NCI-H1417 (cell line): ENCODE measurements at places on chromosomes 1 and 21.

DNA sequence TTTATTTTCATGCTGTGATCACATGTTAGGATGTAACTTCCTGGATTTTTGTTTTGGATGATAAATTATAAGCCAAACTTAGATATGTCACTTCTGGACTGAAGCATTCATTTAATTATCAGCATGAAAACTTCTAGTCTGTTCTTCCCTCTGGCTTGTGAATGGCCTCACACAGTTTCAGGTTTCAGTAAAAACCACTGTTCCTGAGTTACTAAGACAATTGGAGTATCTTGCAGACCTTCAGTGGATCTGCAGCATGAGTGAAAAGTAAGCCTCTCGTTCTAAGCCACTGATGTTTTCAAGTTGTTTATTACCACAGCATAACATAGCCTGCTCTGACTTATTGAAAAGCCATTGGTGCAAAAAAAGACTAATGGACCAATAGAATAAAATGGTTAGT lies 55.3 kb upstream of the RGS21 start:
- DNase-seq, result no peak

DNA sequence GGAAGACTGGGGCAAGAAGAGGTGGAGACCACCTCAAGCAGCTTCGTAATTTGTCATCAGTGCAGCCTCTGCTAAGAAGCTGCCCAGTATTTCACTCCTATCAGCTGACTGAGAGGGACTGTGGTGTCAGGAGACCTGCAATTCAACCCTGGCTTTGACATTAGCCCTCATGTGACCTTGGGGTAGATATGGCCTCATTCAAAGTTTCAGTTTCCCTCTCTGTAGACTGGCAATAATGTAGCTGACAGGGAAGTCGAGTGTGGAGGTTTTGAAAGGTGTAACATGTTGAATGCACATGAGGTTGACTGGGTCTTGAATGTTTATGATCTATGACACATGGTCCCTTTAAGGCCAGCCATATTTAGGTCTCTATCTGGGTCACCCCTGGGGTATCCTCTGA lies 2.2 kb upstream of the SPRR4 start:
- DNase-seq, result no peak

- DNase-seq, result no peak
These were observed 31.4 kb upstream of the WASF2 start for GRCh38 chr1:27521336-27521831.

DNA sequence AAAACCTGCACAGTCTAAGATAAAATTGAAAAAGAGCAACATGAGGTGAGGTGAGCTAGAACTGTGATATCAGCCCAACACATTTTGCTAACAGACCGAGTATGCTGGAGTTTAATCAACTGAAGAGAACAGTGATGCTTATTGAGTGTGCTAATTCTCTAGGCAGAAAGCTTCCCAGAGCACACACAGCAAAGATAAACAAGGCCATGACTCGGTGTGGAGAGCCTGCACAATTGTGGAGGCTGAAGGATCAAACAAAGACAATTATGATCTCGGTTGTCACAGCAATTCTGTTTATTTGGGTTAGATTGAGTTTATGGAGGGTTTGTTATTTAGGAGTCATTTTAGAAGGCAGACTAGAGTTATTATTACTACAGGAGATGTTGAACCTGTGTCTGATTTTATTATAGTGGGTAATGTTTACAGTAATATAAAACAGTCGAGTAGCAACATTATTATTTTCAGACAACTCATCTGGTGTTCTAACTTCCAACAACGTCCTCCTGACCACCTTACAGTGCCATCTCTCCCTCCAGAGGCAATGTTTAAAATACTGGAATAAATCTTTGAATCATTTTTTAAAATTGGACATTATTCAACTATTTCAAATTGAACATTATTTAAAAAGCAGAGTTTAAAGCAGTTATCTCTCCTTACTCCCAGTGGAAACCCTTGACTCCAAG lies 40.2 kb downstream of the DPT start:
- no peak for DNase-seq

GRCh38 chr1:31712630-31713029 lies 8.8 kb upstream of the COL16A1 start:
- no peak for DNase-seq

DNA sequence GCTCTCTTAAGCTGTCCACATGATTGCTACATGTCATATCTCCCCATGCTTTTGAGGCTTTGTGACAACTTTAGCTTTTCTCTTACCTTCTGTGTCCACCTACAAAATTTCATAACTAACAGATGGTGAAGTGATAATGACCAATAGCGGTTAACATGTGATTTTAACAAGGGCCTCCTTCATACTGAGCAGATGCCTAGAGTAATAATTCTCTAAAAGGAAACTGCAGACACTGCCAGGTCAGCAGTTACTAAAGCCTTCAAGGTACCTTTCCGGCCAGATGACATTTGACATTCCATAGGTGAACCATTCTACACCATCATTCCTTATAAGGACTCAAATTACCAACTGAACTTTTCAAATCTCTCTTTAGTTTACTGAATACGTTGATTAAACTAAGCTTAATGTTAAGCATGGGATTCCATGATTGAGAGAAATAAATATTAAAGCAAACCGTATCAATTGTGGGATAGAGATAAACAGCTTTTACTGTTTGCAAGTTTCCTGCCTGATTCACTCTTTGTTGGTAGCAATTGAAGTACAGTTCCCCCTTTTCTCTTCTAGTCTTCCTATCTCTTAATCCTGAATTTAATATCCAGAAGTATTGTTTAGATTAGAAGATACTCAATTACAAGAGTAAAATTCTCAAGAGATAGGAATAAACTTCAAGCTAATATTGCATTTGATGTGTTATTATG lies 205.1 kb downstream of the PLA2G4A start:
- no peak for DNase-seq

- no peak for DNase-seq
These were observed 3.2 kb upstream of the PRXL2B start for GRCh38 chr1:2583331-2583791.

DNA sequence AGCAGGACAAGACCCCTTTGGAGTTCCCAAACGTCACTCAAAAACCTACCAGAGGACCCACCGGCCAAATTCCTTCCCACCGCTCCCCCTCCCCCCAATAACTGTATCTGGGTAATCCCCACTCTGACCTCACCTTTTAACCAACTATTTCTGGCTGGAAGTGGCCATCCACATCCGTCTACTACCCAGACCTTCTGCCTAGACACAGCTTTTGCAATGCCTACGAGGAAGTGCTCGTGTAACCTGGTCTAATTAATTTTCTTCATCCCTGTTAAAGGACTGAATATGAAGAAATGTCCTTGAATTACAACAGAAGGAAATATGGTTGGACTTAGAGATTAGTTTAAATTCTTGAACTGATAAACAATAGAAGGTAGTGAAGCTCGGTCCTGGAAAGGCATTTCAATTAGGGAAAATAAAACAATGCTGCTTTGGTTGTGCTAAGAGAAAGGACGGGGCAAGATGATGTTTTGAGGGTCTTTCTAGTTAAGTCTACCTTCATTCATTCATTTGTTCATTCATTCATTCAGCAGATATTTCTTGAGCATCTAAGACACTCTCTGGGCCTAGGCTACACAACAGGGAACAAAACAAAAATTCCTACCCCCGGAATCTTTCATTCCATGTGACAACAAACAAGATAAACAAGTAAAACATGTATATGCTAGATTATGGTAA lies 18.8 kb downstream of the AVPR1B start:
- no peak for DNase-seq

- DNase-seq, result no peak
These were observed 12.6 kb downstream of the FALEC start for GRCh38 chr1:150528196-150528595.

- DNase-seq, result no peak
These were observed 52.9 kb downstream of the ACBD3 start for GRCh38 chr1:226133504-226134123.

- DNase-seq, result no peak
These were observed 93.8 kb downstream of the COQ8A start for GRCh38 chr1:227033880-227034279.

GRCh38 chr1:63617450-63617849 lies 24.2 kb downstream of the PGM1 start:
- DNase-seq, result no peak

DNA sequence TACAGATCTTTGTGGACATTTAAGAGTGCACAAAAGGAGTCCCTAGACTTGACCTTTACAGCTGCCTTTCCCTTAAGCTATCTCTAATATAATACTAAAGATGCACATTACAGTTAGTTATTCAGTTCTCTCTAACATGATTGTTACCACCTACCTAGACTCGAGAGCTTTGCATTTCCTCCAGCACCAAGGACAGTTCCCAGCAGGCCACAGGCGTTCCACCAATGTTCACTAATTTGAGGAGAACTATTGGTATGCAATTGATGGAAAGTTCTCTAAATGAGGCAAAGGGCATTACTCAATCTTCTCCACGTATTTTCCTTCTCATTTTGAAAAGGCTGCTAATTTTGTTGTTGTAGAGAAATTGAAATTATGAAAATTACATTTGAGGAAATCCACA lies 5.4 kb upstream of the NTNG1 start:
- DNase-seq, result no peak

DNA sequence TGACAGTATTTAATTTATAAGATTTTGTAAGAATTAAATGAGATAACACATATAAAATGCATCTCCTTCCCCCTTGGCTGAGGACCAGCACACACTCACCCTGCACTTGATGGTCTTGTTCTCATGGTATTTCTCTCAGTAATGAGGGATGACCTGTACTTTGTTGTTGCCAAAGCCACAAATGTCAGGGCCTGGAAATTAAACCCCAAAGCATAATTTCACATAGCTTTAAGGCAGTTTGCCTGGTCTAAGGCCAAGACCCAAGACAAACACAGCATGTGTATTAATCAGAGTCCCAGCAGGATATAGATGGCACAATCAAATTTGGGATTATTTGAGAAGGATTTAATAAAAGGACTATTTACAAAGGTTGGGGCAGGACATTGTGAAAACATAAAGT lies 48.6 kb upstream of the EPS15 start:
- DNase-seq, result no peak

DNA sequence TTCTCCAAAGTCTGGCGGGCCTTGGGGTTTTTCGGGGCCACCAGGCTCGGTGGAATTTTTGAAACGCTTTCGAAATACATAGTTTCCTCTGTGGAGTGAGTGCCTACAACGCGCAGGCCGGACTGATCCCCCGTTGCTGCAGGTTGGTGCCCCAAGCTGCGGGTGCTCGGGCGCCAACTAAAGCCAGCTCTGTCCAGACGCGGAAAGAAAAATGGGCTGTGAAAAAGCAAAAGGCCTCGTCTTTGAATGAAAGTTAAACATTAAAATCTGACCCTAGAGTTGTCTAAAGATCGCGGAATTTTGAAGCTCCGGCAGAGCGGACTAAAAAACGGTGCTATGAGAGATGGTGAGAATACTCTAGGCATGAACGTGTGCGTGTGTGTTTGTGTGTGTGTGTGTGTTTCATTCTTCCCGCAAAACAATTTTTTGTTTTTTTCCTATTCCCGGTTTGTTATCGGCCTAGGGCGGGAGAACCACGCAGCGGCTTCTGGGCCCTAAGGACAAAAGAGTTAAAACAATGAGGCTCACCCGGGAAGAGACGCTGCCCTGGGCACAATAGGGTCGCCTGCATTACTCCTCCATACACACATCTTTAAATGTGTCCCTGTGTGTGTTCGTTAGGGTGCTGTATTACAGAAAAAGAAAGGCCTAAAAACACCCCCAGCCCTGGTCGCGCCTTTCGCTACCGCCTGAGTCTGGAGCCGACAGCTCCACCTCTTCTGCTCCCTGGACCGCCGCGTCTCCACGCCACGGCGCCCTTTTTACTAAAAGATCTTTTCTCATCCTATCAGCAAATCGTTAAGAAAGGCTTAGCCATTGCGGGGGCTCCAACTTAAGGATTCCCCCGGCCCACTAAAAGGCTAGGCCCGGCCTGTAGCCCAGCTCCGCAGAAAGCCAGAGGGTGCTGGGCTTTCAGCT lies 3.2 kb downstream of the TBX15 start:
- no peak for DNase-seq

- no peak for DNase-seq
These were observed 2.7 kb upstream of the ACTRT2 start for GRCh38 chr1:3018576-3018975.

DNA sequence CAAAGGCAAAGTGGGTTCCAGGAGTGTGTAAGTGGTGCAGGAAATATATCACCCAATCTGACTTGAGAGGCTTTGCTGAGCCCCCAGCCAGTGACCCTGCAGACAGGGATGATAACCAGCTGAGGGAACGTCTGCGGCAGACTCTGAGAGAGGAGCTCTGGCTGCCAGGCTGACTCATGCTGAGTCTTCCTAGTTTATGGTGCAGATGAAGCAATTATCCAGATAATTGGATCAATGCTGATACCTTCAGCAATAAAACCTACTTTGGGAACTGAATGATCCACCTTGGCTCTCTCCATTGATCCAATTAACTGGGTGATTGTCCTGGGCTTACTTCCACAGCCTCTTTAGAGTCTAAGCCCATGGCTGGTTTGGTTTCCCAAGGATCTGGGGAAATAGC lies 7.3 kb downstream of the C8B start:
- no peak for DNase-seq

GRCh38 chr1:246506367-246506673 lies 759 bp downstream of the SMYD3 start:
- DNase-seq, result no peak

DNA sequence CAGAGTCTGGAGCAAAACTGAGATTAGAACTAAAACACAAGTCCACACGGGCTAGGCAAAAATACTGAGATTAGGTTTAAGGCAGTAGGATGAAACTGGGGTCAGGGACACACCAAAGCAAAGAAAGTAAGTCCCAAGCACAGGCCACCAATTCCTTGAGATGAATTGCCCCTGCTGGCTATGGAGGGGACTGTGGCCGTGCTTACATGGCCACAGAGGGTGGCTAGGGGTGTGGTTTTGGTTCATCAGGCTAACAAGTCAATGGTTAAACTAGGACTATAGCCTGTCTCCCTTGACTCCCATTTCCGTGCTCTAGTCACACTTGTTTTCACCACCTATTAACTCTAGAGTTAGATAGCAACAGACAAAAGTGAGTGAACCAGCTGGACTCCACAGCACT lies 394.8 kb downstream of the PBX1 start:
- DNase-seq, result no peak

DNA sequence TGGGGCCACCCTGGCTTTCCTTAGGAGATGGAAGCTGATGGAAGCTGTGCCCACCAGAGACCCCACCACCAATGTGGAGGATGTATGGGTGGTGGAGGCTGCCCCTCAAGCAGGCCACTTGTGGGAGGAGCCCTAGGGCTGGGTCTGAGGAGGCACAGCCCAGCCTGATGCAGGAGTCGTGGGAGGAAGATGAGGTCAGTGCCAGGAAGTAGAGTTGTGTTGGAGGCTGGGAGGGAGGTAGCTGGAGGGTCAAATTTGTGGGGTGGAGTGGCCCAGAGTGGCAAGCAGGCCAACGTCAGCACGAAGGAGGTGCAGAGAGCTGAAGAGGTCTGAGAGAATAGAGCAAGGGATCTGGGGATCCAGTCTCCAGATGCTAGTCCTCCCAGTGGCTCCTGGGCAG lies 119.0 kb upstream of the USP24 start:
- DNase-seq, result no peak

- peak; percentile 63 for DNase-seq
These were observed 39.2 kb downstream of the ADARB1 start for GRCh38 chr21:45113543-45113942.

- DNase-seq, result peak; percentile 42
These were observed 8.0 kb upstream of the NAV1 start for GRCh38 chr1:201530741-201531531.
